ENCODE measurements at places on chromosomes 2 and 18.
A peak's percentile ranks its signal among the peaks of the same experiment; 100 is the strongest.

- DNase-seq = no peak
These were observed 60.1 kb downstream of the ITGB6 start for GRCh38 chr2:160139991-160140390.

DNA sequence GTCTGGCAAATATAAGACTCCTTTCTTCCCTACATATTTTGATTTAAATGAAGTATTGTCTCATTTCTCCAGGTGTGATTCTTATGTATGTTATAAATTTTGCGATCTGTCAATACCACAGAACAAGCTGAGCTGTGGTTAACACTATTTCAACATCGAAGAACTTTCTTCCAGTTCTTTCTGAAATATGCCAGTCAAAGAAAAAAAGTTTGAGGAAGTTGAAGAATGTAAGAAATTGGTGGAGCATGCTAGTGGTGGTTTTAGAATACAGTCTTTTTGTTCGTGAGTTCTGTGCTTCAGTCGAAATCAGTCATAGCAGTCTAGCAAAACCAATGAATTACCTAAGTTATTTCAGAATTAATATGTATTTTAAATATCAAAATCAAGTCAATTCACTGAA lies 8.6 kb upstream of the COBLL1 start:
- no peak for DNase-seq

- DNase-seq = no peak
These were observed 427.9 kb upstream of the POU3F3 start for GRCh38 chr2:104425850-104426595.

DNA sequence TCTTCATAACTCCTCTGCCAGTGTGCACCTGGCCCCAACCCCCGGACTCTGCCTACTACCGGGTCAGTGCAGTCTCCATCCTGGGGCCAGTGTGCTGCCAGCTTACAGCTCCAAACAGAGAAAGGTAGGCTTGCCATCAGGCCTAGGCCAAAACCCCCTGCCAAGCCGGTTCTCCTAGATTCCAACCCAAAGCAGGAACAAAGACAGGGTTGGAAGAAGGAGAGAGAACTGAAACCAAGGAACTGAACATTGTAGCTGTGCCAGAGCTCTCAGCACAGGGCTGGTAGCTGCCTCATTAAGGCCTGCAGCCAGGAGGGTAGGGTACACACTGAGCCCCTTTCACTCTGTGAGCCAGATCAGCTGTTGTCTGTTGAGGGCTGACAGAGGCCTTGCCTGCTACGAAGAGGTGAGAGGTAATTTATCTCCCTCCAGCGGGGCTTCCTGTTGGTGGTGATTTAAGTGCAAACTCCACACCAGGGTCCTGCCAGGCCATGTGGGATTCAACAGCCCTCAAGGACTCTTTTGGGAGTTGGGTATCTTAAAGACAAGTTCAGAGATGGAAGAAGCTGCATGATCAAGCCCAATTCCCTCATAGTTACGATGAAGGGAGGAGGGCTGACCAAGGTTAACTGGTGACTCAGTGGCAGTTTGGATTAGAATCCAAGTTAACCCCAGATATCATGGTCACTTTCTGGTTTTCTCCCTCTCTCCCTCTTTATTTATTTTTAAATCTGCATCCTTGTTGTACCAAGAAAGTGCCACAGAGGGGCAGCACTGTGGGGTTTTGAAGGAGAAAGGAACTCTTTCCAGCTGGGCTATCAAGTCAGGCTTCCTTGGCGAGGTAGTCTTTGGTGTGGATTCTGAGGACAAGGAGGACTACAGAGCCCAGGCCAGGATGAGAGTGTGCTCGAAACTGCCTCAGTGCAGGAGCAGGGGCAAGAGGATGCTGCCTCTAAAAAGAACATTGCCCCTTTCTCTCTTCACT lies 48.1 kb downstream of the CYRIA start:
- peak; percentile 40 for DNase-seq

GRCh38 chr2:105409717-105410116 lies 10.9 kb upstream of the FHL2 start:
- DNase-seq = no peak

GRCh38 chr2:220455351-220455990 lies 828.0 kb downstream of the SLC4A3 start:
- DNase-seq = no peak

- no peak for DNase-seq
These were observed 40.2 kb downstream of the SEMA4F start for GRCh38 chr2:74694281-74694680.

DNA sequence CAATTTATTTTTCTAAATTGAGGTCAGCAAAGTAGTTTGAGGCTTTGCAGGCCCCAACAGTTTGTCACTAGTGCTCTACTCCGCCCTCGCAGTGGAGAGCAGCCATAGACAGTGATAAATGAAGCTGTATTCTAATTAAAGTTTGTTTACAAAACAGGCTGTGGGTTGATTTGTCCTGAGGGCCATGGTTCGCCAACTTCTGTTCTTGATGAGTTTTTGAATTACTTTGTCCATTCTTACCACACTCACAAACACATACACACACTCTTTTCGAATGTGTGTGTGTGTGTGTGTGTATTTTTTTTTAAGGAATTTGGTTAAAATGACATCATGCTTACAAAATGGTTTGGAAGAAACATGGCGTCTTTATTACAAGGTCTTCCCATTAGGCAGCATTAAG lies 68.6 kb downstream of the MTCL1 start:
- DNase-seq = no peak

- no peak for DNase-seq
These were observed 46.3 kb upstream of the STAM2 start for GRCh38 chr2:152221839-152222238.

GRCh38 chr2:236452238-236452637 lies 117.4 kb upstream of the ACKR3 start:
- DNase-seq = no peak

DNA sequence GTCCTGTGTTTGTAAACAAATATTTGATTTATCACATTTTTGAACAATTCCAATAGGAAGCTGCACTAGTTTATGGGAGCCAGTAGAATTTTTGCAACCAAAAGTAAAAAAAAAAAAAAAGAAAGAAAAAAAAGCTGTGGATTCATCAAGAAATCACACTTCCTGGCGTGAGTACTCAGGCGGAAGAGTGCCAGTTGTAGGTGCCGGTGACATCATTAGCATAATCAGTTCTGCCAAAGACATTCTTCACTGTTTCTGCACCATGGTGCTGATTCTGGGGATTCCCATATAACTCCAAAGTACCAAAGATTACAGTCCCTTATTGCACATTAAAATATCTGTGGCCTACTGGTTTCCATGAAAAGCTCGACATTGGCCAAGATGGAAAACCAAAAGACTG lies 32.8 kb downstream of the RAPGEF4 start:
- DNase-seq = no peak

GRCh38 chr2:201980389-201980821 lies 53.2 kb upstream of the FZD7 start:
- no peak for DNase-seq

DNA sequence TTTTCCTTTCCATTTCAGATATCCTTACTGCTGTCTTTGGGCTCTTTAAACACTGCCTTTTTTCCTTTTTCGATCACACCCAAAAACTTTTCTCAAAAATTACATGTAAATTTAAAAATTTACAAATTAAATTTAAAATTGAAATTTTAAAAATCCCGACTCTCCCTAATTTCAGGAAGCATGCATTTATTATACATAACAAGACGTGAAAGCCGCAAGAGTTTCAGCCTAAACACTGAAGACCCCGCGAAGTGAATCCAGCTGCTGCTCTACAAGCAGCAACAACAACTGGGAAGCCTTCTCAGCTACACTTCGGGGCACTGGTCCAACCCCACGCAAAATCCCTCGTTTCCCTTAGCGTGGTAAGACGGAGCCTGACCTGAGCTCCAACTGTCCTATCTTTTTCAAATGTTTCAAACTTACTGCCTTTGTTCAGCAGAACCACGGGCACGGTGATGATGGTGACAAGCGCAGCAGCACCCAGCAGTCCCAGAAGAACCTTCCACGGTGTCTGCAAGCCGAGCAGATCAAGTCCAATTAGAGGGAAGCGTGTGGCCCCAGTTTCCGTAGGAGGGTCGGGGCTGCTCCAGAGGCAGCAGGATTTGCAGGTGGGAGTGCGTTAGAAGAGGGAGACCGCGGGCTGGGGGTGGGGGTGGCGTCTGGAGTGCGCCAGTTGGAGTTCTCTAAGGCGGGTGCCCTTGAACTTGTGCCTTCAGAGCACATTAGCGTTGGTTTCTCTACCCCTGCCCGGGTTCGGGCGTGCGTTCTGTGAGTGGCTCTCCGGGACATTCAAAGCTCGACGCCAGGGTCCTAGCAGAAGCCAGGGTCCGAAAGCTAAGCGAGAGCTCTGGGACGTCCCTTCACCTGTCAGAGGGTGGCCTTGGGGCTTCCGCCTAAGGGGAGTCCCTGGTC lies 783 bp downstream of the DPP4 start:
- no peak for DNase-seq

- DNase-seq = peak; percentile 29
These were observed 53.6 kb upstream of the NRXN1 start for GRCh38 chr2:51085420-51086068.

- no peak for DNase-seq
These were observed 328.4 kb downstream of the PAX3 start for GRCh38 chr2:221970389-221970788.

DNA sequence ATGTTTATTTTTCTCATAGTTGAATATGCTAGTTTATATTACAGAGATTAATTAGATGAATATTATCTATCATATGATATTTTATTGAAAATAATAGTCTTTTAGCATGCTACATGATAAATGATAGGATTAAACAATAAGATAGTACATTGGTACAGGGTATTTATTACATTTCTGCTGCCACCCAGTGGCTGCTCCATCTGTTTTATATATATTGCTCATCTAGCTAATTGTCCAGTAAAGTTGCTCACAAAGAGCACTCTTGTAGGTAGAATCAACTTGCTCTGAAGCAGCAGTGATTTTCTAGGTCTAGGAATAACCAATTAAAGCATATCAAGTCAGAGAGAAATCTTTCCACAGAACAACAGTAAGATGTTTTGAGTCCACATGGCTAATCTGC lies 183.3 kb downstream of the ASXL3 start:
- no peak for DNase-seq

DNA sequence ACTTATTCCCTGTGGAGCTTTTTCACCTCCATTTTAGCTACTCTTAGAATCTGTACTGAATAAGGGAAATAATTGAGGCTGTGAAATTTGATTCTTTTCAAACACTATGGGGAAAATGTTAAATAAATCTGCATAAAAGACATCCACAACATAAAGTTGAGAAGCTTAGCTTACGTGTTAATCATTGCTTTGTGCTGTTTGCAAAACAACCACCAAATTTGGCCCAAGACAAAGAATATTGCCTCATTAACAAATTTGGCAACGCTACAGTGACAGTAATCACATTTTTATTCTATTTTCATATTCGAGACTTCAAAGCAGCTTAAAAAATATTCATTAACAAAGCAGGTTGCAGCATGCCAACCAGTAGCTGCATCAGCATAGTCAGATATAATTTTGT lies 437.6 kb downstream of the DPP10 start:
- DNase-seq = no peak

- no peak for DNase-seq
These were observed 22.2 kb upstream of the SOS1 start for GRCh38 chr2:39142904-39143605.

- peak; percentile 4 for DNase-seq
These were observed 708 bp upstream of the MALT1 start for GRCh38 chr18:58670404-58671110.

GRCh38 chr18:23162473-23162872 lies 27.2 kb downstream of the CABLES1 start:
- no peak for DNase-seq

DNA sequence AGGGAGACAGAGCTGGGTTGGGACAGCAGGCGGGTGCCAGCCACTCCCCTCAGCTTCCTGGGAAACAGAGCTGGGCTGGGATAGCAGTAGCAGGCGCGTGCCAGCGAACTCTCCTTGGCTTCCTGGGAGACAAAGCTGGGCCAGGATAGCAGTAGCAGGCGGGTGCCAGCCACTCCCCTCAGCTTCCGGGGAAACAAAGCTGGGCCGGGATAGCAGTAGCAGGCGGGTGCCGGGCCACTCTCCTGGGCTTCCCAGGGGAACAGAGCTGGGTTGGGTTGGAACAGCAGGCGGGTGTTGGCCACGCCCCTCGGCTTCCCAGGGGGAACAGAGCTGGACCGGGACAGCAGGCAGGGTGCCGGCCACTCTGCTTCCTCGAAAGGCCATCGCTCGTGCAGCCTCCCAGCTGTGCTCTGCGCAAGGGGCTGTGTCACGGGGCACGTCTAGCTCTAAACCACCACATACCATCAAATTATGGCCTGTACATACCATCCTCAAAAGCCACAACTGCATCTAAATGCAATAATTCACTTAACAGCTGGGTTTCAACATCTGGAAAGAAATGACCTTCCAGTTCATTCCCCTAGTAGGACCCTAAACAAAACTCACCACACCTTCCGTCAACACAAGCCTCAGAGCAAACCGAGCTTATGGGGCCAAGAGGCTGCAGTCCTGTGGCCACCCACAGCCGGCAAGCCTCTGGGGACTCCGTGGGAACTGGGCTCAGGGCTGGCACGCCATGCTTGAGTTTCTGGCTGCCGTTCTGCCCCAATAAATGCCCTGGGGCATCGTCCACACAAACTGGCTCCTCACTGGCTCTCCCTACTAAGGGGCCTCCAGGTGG lies 228.3 kb downstream of the TWIST2 start:
- peak; percentile 48 for DNase-seq

- peak; percentile 65 for DNase-seq
These were observed 538.3 kb downstream of the CNTNAP5 start for GRCh38 chr2:124563426-124563825.

- DNase-seq = no peak
These were observed 127.7 kb downstream of the MYCN start for GRCh38 chr2:16067866-16068551.

DNA sequence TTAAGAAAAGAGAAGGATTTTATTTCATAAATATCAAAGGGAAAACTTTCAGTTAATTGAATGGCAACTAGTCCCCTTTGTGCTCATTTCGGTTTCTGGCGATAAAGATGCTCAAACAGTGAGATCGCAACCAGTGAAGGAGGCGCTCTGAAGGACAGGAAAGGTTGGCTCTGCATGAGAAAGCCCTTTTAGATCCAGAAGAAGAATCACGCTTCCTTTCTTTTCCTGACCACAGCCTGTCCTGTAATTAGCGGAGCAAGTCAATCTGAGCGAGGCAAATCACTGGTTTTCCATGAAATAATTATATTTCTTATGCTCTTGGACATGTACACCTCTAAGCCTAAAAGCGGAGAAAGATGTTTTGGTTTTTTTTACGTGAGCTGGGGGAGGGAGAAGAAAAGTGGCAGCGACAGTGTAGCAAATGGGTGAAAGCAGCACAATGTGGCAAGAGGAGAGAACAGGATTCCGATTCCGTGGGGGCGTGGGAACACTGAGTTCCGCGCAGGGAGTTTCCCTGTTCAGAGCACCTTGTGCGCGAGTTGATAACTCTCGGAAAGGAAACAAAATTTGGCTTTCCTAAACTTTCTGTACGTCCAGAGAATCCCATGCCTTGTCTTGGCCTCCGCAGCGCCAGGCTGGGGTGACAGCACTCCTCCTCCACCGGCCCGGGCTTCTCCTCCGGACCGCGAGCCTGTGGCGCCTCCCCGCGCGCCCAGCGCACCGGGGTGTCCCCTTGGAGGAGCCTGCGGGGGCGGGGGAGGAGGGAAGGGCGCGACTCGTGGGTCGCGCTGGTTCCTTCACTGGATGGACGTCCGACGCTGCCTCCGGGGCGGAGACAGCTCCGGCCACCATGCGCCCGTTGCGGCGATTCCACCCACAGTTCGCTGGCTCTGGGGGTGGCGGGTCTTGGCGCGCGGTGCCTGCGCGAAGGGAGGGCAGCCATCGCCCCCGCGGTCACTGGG lies 620 bp upstream of the SLC9A2 start:
- no peak for DNase-seq
